ENCODE measurements at places on chromosomes 3 and 15.

- no peak for DNase-seq
Observed at GRCh38 chr3:28101705-28102104, 139.7 kb upstream of the CMC1 start.

DNA sequence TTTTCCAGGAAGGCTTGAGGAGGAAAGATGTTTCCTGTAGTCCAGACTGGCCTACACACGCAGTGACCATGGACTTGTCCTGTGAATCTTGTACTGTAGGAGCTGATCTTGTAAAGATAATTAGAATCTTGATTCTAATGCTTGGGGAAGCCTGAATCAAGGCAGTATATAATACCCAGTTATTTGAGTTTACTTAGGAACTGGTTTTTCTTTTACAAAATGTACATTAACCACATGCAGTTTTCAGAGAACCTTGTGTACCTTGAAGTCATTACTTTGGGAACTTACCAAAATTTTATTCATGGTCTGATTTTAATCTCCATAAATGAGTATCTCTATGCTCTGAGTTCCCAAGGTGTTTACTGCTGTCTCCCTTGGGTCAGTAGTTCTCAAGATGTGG is 439.9 kb upstream of the AZI2 start:
- DNase-seq, result no peak

DNA sequence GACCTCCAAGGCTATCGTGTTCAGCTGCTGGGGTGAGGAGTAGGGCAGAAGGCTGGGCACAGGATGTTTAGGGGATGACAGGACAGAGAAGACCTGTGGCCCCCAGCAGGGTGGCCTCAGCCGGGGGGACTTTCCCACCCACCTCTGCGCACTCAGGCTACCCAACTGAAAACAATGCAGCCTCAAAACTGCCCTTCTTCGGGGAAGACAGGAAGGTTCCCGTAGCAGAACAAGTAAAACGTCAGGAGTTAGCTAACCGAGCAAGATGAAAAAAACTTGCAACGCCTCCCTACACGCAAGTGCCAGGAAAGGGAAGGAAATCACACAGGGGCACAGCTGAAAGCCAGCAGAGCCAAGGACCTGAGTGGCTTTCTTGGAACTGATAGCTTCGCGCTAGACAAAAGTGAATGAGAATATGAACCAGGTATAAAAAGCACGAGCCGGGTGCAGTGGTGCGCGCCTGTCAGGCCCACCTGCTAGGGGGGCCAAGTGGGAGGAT is 38.4 kb upstream of the FURIN start:
- DNase-seq, result no peak

GRCh38 chr15:58490086-58490887 is 58.5 kb downstream of the LIPC start:
- DNase-seq, result no peak

DNA sequence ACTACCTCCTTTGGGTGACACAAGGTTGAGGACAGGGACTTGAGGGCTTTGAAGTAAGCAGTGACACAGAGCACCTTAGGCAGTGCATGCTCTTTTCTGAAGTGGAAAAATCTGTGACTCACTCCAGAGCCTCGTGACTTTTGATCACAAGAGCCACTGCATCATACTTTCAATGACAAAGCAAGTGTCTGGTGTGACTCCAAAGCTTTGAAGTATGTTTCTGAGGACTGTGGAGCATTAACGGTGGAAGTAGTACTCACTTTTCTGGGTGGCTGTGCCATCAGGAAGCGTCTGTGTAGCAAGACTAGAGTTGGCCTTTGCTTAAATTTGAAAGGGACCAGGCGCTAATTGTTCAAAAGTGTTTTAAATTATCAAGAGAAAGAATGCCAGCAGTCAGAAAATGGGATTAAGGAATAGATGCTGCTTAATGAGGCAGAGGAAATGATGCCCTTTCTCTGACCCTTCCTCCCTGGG is 210.7 kb upstream of the TRIM42 start:
- no peak for DNase-seq

- DNase-seq, result no peak
Observed at GRCh38 chr3:127092368-127092767, 100.6 kb upstream of the PRR23E start.

- no peak for DNase-seq
Observed at GRCh38 chr15:95715116-95715903, 615.2 kb upstream of the NR2F2 start.

DNA sequence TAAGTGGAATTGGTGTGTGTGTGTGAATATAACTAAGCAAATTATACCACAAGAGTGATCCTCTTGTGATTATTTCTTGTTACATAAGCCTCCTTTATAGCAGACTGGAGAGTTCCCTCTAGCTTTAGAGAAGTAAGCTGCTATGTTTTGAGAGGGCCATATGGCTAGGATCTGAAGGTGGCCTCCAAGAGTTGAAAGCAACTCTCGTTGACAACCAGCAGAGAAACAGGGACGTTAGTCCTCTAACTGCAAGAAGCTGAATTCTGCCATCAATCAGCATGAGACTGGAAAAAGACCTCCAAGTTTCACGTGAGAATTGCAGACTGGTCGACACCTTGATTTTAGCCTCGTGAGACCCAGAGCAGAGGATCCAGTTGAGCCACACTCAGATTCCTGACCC is 278.5 kb upstream of the ZNF717 start:
- DNase-seq, result no peak

GRCh38 chr3:17969985-17970568 is 227.6 kb upstream of the TBC1D5 start:
- no peak for DNase-seq

GRCh38 chr3:69009559-69010410 is 3.7 kb downstream of the EOGT start:
- DNase-seq, result no peak

GRCh38 chr15:71647487-71647808 is 162.9 kb upstream of the NR2E3 start:
- no peak for DNase-seq

GRCh38 chr3:21067031-21067813 is 683.8 kb downstream of the ZNF385D start:
- DNase-seq, result no peak

- no peak for DNase-seq
Observed at GRCh38 chr3:104510131-104510849, 856.4 kb upstream of the ALCAM start.

GRCh38 chr3:41593774-41594173 is 368.1 kb downstream of the ULK4 start:
- DNase-seq, result no peak

- DNase-seq, result no peak
Observed at GRCh38 chr3:171640520-171641412, 169.5 kb downstream of the PLD1 start.

- DNase-seq, result no peak
Observed at GRCh38 chr3:197149-197827, 725 bp downstream of the CHL1 start.

DNA sequence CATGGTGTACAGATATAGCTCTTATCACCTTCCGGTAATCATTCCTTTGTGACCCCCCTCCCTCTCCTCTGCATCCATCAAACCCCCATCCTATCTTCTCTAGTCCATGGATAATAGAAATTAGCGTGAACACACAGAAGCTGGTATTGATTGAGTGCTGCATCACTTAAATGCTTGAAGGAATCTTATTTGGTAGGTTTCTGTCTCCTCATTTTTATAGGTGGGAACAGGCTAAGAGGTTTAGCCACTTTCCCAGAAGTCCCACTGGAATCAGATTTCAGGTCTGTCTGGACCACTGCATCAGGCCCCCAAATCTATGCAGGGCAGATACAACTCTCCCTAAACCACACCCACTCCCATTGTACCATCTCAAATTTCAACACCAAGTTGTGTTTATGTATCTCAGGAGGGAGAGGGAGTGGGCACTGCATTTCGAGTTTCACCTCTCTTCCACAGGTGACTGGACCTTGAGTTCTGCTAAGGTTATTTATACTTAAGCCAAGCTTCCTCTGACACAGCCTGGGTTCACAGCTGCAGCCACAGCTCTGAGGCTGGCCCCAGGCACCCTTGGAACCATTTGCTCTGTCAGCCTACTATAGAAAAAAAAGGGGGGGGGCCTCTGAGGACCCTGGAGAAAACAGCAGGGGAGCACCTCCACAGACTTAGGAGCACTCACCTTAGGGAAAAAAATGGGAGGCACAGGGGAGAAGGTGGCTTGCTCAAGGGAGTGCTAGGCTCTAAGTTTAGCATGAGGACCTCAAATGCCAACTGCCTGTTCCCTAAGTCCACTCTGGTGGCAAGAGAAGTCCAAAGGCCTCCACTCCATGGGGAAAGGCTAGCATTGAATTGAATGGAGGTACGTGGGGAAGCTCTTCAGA is 2.1 kb upstream of the NMB start:
- no peak for DNase-seq

GRCh38 chr15:38076786-38077185 is 142.3 kb downstream of the TMCO5A start:
- no peak for DNase-seq

DNA sequence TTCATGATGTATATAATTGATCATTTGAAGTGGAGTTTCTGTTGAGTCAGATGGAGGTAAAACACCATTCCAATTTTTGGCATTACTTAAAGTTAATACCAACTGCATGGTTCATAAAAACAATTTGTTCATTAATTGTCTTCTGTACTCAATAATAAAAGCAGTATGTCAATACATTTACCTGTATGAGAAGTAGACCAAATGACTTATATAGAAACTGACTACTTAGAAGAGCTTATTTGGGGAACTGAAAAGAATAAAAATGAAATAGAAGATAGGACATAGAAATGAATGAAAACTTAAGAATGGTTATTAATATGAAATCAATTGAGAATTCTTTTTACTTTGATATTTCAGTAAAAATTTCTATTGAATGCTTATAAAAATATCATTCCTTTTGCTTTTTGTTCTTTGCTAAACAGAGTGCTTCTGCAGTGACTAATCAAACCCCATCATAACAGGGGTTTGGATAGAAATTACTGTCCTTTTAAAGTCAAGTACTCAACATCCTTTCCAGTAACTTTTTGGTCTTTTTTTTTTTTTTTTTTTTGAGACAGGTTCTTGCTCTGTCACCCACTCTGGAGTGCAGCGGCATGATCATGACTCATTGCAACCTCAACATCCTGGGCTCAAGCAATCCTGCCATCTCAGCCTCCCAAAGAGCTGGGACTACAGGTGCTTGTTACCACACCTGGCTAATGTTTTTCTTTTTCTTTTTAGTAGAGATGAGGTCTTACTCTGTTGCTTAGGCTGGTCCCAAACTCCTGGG is 6.5 kb upstream of the CRYBG3 start:
- no peak for DNase-seq

- no peak for DNase-seq
Observed at GRCh38 chr15:73010154-73011152, 41.8 kb upstream of the NEO1 start.

DNA sequence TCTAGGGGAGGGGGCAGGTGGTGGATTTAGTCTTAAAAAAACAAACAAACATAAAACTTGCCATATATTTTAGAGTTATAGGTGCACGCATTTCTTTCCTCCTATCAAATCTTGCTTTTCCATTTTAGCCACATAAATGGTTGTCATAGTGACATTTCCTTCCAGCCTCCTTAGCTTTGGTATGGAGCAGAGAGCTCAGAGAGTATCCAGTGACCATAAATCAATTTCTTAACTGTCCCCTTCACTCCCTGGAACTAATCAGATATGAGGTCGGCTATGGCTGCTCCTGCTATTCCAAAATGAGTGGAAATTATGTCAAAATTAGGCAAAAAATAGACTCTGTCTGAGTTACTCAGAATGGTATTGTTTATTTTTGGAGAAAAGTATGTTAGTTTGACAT is 164.5 kb downstream of the EBLN2 start:
- no peak for DNase-seq

GRCh38 chr3:127070776-127071175 is 87.9 kb downstream of the PLXNA1 start:
- DNase-seq, result no peak

DNA sequence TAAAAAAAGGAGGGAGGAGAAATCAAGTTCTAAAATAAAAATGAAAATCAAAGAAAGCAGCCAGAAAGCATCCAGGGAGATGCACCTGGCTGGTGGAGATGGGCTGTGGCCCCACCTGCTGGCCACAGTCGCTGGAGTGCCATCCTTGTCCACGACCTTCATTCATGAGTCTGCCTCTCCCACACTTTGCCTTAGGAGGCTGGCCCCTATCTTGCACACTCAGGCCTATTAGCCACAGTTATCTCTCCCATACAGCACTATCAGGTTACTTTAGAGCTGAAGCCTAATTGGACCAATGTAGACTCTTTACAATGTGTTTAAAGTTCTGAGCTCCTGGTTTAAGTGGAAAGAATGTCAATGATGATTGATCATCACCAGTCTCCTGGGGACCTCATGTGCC is 392.0 kb upstream of the RORA start:
- DNase-seq, result peak; percentile 43

DNA sequence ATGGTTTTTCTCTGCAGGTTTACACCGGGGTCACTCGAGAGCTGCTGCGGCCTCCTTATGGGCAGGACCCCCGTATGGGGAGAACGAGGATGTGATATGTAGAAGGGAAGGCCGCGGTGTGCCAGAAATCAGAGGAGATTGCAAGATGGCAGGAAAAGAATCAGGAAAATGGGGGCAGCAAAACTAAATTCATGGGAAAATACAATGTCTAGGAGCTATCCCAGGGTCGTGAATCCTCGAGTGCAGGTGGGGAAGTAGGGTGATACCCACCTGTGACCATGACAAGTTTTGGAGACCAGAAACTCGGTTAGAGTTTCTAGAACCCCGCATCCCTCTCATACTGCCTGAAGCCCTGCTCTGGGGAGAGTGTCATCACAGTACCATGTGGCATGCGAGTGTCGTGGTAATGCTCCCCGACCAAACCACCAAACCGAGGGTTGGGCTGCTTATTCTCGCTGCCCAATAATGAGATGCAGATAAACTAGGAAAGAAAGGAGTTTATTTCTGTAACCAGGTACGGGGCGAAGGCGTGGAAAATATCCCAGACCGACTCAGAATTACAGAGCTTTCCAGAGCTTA is 781 bp downstream of the TRNT1 start:
- no peak for DNase-seq

DNA sequence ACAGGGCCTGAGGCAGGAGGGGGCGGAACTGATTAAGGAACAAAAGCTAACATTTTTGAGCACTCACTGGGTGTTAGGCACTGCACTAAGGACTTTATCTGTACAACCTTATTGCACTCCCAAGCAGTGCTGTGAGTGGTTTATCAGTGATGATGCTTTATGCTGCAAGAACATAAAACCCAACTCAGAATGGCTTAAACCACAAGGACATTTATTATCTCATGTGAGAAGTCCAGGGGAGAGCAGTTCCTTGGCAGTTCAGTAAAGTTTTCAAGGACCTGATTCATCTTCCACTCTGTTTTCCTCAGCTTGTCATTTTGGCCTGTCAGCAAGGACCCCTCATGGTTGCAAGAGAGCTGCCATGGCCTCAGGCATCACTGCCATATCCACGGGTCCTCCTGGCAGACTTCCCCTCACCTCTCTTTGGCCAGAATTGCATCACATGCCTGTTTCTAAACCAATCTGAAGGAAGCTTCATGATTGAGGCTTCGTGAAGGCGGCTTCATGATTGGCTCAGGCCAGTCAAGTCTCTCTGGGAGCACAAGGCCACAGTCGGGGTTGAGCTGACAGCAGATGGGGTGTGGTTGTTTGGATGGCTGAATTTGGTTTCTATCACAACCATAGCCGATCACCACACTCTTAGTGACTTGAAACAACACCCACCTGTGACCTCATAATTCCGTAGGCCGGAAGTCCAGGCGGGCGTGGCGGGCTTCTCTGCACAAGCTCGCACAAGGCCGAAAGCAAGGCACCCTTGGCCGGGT is 15.8 kb downstream of the EFCC1 start:
- DNase-seq, result no peak
